Activated naive CD4-positive, alpha-beta T cell treated with anti-CD3 and anti-CD28 coated beads, Interleukin-2, amount 10 ng/mL, durations not matched to agents 7 days and 5 days (primary cell): ENCODE measurements at places on chromosomes 13 and 19.

- no peak for DNase-seq
These were observed 249.6 kb downstream of the TSHZ3 start for GRCh38 chr19:31099515-31100205.

- DNase-seq = no peak
These were observed 2.0 kb upstream of the TSHZ3 start for GRCh38 chr19:31351056-31351854.

DNA sequence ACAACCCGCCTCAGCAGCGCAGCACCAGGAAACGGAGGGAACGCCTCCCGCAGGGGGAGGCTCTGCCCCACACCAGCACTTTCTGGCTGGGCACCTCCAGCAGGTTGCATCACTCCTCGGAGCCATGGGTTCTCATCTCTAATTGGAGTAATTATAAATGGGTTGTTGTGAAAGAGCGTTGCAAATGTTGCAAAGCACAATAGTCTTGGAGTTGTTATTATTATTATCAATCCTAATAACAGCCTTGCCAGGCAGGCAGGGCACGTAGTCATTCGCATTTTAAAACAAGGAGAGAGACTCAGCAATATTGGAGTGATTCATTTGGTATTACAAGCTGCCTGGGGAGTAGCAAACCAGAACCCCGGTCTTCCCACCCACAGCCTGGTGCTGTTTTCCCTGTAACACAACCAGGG, 108.6 kb upstream of the GJB6 start:
- no peak for DNase-seq

DNA sequence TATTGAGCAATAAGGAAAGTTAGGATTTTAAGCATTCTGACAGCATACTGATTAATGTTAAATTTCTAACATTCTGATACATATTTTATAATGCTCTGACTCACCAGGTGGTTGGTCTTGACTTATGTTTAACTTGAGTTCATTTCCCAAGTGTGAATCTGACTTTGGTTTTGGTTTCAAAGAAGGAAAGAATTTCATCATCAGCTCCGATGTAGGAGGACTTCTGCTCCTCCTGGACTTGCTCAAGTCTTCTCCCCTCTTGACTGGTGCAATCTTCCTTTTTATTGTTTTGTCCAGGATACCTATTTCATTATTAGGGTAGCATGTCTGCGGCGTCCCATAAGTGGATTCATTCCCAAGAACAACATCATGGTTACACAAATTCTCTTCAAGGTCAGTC, 141.3 kb downstream of the RNF17 start:
- no peak for DNase-seq

DNA sequence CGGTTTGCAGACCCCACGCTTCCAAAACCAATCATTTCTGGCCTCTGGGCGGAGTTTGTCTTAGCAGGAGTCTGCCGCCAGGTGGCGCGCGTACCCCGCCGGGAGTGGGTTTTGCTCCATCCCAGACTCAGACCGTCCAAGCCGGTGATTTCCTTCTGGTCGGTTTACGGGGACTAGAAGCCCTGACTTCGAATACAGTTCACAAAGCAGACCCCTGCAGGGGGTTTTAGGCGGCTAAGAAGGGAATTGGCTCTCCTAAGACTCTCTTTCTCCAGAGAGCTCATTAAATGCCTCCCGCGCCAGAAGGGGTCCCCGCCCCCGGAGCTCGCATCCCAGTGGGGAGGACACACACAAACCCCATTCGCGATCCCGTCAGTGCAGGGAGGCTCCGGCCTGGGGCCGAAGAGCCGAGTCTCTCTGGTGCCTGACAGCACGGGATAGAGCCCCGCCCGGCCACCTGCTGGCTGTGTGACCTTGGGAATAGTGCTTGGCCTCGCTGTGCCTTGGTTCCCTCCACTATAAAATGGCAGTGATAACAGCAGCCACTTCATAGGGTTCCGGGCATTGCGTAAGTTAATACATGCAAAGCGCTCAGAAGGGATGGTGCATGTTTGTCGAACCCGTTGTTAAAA, 8.6 kb upstream of the NUP62 start:
- peak; percentile 82 for DNase-seq

- no peak for DNase-seq
These were observed 45.4 kb upstream of the CALM3 start for GRCh38 chr19:46555628-46556280.

GRCh38 chr19:13404236-13404635, 102.0 kb downstream of the CACNA1A start:
- DNase-seq = no peak
